Nephron progenitor cell (in vitro differentiated cells): ENCODE measurements at places on chromosomes 16 and 17.

DNA sequence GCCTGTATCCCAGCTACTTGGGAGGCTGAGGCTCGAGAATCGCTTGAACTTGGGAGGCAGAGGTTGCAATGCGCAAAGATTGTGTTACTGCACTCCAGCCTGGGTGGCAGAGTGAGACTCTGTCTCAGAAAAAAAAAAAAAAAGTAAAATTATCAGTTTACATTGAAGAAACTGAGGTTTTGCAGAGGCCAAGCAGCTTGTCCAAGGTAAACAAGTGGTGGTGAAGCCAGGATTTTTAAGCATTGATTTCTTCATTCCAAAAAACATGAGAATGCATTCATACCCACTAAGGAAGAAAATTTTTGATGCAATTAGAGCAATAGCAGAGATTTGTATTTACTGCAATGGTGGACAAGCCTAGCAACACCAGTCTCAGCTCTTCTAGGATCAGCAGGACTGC, 52.7 kb downstream of the CENPV start:
- DNase-seq: no peak
- H3K27me3 ChIP-seq: peaks cover 3% of the 10 kb centered on the region
- no peak overlapping the region for H3K4me3 ChIP-seq
- H3K4me1 ChIP-seq: peaks cover 16% of the 10 kb centered on the region
- H3K36me3 ChIP-seq: peaks cover 24% of the 10 kb centered on the region
- no peak overlapping the region for H3K27ac ChIP-seq

DNA sequence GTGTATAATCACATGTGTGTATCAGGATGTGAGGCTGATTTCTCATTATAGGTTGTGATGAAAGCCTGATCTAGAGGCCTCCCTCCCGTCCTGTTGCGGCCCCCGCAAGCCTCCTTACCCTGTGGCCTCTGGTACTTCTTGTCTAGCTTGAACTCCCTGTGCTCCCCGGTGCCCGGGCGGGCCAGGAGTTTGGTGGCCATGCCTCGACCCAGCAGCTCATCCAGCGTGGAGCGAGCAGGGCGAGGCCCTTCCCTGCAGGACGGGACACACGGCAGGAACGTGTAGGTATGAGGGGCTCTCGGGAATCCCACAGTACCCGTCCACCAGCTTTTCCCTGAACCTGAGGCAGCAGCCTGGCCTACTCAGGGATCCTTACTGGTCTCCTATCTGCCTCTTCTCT, 14.9 kb downstream of the FBF1 start:
- H3K27ac ChIP-seq: no peak overlapping the region
- H3K4me1 ChIP-seq: peaks cover 27% of the 10 kb centered on the region
- peaks cover 5% of the 10 kb centered on the region for H3K36me3 ChIP-seq
- no peak overlapping the region for H3K4me3 ChIP-seq

DNA sequence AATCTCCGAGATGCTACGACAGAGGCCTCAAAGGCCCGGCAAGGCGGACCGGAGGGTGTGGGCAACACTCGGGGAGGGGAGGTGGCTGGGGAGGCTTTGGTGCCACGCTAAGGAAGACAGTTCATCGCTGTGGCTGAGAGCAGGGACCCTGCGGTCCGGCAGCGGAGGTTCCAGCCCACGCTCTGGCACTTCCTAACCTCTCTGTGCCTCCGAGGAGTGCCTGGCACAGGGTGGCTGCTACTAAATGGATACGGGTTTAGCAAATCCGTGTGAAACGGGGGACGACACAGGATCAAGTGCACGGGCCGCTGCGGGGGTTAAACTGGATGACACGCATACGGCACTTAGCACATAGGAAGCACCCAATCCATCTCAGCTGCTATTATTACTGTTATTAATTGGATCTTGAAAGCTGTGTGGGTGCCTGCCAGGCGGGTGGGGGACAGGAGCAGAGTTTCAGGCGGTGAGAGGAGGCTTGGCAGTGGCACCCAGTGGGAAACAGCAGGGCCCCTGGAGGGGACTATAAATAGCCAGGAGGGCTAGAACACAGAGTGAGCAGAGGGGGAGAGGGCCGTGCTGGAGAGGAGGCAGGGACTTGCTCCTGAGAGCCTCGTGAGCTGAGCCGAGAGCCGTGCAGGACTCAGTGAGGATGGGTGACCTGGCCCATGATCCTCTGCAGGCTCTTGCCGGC, 45.0 kb downstream of the ABR start:
- H3K27ac ChIP-seq: peak overlapping the region; percentile 66
- peaks cover 10% of the 10 kb centered on the region for H3K27me3 ChIP-seq
- DNase-seq: no peak
- H3K4me3 ChIP-seq: no peak overlapping the region
- peaks cover 48% of the 10 kb centered on the region for H3K4me1 ChIP-seq
- peaks cover 31% of the 10 kb centered on the region for H3K36me3 ChIP-seq

DNA sequence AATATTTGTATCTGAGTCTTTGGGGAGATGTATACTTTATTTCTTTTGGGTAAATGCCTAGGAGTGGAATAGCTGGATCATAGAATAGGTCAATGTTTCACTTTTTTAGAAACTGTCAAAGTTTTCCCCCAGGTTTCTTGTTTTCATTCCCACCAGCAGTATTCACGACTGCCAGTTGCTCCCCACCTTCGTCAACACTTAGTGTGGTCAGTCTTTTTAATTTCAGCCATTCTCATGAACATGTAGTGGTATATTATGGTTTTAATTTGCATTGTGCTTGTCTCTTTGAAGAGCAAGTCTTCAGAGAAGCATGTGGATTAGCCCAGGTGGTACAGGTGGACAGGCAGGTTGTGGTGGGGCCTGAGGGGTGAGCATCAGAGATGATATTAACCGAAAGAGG, 53.8 kb downstream of the TEKT5 start:
- H3K27ac ChIP-seq: no peak overlapping the region
- peaks cover 11% of the 10 kb centered on the region for H3K4me1 ChIP-seq
- no peaks in the 10 kb centered on the region for H3K36me3 ChIP-seq
- no peak overlapping the region for H3K4me3 ChIP-seq
- H3K27me3 ChIP-seq: peaks cover 15% of the 10 kb centered on the region
- no peak for DNase-seq

GRCh38 chr17:61757168-61757567, 106.2 kb downstream of the BRIP1 start:
- no peaks in the 10 kb centered on the region for H3K4me1 ChIP-seq
- no peaks in the 10 kb centered on the region for H3K27me3 ChIP-seq
- H3K36me3 ChIP-seq: peaks cover 74% of the 10 kb centered on the region
- H3K4me3 ChIP-seq: no peak overlapping the region

DNA sequence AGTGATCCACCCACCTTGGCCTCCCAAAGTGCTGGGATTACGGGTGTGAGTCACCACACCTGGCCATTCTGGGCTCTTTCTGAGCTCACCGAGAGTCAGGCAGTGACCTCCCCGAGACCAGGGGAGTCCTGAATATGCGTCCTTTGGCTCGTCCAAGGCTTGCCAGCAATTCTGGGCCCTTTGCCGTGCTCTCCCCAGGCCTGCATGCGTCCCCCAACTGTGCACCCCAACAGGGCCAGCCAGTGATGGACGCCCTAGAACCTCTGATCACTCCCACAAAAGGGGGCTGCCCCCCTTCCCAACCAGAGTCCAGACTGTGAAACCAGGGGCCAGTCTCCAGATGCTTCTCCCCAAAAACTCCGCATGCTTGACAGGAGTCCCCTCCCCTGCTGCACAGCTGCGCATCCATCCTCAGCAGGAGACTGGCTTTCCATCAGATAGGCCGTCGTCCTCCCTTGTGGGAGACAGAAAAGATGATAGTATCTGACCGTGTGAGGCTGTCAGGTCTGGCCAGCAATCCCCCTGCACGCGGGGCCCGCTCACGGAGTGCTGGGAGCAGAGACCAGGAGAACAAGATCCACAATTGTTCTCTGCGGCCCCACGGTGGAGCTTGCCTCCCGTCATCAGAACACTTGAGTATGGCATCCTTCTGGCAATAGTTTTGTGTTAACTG, 15.5 kb downstream of the HS3ST6 start:
- no peak overlapping the region for H3K27ac ChIP-seq
- no peak for DNase-seq
- no peaks in the 10 kb centered on the region for H3K36me3 ChIP-seq
- peaks cover 31% of the 10 kb centered on the region for H3K27me3 ChIP-seq
- H3K4me1 ChIP-seq: peaks cover 29% of the 10 kb centered on the region

DNA sequence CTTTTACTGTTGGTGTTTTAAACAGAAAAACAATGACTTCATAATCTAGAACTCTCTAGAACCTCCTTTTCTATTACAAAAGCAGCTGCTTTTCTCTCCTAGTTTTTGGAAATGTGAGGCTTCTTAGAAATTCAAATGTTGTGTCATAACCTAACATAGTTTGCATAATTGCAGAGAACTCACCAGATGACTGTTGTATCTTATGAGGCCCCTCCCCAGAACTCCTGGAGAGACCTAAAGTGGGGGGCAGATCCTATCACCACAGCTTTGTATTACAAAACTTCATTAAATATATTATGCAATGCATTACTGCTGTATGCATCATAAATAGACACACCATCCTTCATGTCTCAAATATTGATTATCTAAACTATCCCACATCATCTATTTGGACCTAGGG, 538.7 kb upstream of the HSBP1 start:
- H3K27ac ChIP-seq: no peak overlapping the region
- DNase-seq: no peak
- no peaks in the 10 kb centered on the region for H3K36me3 ChIP-seq
- H3K4me3 ChIP-seq: no peak overlapping the region
- peaks cover 8% of the 10 kb centered on the region for H3K27me3 ChIP-seq

DNA sequence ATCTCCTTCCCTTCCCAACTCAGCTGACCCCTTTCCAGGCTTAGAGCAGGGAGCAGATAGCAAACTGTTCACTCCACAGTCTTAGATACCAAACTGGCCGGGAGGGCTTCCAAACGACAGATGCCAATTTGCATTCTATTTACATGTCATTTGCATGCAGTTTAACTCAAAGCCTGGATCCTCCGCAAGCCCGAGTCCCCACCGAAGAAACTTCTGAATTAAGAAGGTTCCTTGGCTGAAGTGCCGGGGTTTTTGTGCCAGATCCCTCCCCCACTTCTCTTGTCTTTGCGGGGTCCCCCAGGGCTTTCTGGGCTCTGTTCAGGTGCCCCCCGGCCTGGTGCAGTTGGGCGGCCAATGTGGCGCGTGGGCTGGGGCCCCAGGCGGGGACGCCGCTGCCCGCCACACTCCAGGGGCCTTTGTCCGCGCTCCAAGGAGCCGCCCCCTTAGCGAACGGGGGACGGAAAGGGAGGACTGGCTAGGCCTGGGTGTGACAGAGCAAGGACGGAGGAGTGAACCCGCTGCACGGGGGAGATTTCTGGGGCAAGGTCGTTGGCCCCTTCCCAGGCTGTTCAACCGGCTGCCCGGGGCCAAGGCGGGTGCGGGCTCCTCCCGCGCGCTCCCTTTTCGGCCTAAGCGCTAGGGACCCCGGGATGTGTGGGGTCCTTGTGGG, 1.2 kb downstream of the GPRC5B start:
- H3K4me1 ChIP-seq: peaks cover 31% of the 10 kb centered on the region
- DNase-seq: peak; percentile 65
- H3K27me3 ChIP-seq: peaks cover 2% of the 10 kb centered on the region
- H3K36me3 ChIP-seq: peaks cover 11% of the 10 kb centered on the region
- no peak overlapping the region for H3K27ac ChIP-seq

DNA sequence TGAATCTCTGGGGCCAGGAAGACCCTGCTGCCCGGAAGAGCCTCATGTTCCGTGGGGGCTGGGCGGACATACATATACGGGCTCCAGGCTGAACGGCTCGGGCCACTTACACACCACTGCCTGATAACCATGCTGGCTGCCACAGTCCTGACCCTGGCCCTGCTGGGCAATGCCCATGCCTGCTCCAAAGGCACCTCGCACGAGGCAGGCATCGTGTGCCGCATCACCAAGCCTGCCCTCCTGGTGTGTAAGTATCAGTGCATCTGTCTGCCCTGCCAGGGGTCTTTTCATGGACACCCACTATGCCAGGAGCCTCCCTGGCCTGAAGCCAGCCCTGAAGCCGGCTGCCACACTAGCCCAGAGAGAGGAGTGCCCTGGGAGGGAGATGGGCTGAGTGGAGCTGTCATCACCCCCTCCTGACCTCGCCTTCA, at the start of gene CETP:
Gene CETP, plus strand, starts transcription at position 100 of the 431 bp plus-strand sequence. Its CDS starts 30 bp downstream, at position 130.
- H3K4me1 ChIP-seq: peaks cover 6% of the 10 kb centered on the region
- H3K27me3 ChIP-seq: peaks cover 18% of the 10 kb centered on the region
- H3K4me3 ChIP-seq: no peak within 1 kb of the TSS

DNA sequence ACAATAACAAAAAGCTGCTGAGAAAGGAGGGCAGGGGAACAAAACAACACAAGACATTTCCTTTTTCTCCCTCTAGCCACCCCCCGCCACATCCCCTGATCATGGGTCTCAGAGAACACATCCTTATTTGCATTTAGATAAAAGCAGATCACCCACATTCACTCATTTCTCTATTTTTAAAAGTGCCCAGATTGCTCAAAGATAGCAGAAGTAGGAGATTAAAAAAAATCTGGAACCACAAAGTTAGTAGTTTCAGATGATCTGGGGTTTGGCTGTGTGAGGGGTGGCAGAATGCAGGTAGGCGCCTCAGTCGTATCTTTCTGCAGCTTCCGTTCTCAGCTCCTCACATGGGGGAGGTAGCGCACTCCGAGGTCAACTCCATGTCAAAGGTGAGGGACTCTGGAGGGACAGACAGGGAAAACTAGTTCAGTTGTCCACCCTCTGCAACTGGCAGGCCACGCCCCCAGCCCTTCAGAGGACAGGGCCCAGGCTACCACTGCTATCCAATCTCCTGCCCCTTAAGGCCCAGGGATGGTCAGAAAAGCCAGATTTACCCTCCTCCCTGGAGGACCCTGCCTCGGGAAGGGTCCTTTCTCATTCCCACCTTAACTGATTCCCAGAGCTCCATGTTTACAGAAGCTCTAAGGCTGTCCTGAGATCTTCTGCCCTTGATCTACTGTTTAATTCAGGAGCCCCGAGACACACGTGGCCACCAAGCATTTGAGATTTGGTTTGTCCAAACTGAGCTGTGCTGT, 27.3 kb downstream of the STAT5A start:
- DNase-seq: peak; percentile 47
- H3K27ac ChIP-seq: peak overlapping the region; percentile 71
- peak overlapping the region; percentile 43 for H3K4me3 ChIP-seq
- H3K27me3 ChIP-seq: peaks cover 7% of the 10 kb centered on the region

DNA sequence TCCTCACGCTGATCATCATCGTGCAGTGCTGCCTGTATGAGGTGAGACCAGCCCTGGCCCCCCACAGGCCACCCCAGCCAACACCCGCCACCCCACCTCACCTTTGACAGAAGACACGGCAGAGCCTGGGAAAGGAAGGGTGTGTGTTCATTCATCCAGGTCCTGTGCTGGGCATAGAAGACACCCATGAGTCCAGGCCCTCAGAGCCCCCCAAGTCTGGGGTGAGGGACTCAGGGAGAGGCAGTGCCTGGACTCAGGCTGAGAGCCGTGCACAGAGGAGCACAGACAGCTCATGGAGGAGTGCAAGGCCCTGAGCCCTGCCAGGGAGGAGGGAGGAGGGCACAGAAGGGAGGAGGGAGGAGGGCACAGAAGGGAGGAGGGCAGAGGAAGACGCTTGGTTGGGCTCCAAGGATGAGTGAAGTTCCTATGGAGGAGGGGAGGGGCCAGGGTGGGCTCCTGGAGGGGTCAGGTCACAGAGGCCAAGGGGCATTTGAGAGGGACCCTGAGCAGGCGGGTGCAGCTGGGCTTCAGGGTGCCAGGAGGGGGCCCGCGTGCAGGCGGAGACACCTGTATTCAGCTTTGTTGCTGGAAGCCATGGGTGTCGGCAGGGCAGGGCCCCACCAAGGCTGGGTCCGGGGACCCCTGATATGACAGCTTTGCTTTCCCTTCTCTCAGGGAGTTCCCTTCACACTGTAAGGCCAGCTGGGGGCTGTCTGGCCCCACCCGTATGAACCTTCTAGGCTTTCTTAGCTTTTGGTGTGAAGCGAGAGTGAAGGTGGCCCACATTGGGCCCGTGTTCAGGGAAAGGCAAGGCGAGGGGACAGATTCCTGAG, 11.4 kb downstream of the TAX1BP3 start:
- H3K27ac ChIP-seq: peak overlapping the region; percentile 67
- no peak for DNase-seq
- H3K27me3 ChIP-seq: no peaks in the 10 kb centered on the region
- no peak overlapping the region for H3K4me3 ChIP-seq
